ENCODE measurements at places on chromosomes 7 and 10.
A peak's percentile ranks its signal among the peaks of the same experiment; 100 is the strongest.

GRCh38 chr10:105700218-105700617 lies 1059.1 kb downstream of the SORCS3 start:
- DNase-seq: no peak

DNA sequence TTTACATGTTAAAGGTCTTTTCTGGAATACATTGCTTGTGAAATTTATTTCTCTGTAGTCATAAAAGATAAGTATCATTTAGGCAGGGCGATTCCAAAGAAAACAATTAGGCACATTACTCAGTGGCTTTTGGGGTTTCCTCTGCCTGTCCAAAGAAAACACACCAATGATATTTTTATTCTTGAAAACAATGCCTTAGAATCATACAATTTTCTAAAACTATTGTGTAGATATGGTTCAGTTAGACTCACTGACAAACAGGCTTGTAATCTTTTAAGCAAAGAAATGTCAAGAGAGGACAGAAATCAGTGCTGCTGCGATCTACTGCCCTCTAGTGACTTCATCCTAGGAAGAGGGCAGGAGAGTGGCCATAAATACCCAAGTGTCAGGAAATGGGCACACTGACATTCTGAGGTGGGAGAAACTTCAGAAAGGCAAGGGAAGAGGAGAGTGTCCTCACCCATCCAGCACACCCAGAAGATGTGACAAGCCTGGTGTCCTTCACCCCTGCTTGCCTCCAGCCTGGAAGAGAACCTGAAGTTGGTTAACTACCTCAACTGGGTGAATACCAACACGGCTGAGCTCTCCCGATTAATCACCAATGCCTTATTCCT lies 120.5 kb downstream of the GALNT11 start:
- no peak for DNase-seq

- no peak for DNase-seq
Measured at GRCh38 chr7:129457101-129457500, 22.9 kb downstream of the STRIP2 start.

GRCh38 chr7:143408686-143409561 lies at the start of gene EPHA1:
Gene EPHA1 (minus strand): TSS chr7:143408856. CDS start chr7:143408805, 51 bp downstream.
- DNase-seq: no peak

DNA sequence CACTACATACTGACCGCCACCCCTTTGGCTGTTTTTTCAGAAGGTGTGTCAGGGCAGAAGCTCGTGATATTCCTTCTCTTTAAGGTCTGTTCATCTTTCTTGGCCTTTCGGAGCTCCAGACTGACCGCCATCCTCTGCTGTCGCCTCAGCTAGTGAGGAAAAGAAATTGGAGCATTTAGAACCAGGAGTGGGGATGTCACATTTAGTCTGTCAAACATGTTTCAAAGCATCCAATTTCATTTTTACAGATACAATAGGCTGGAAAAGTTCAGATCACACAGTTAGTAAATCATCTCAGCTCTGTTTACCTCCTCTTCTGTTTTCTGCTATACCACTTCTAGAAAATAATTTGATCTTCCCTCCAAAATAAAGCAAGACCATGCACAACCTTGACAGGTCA lies 4.8 kb downstream of the KPNA7 start:
- no peak for DNase-seq

GRCh38 chr7:158559356-158559755 lies 28.3 kb downstream of the PTPRN2 start:
- DNase-seq: no peak

DNA sequence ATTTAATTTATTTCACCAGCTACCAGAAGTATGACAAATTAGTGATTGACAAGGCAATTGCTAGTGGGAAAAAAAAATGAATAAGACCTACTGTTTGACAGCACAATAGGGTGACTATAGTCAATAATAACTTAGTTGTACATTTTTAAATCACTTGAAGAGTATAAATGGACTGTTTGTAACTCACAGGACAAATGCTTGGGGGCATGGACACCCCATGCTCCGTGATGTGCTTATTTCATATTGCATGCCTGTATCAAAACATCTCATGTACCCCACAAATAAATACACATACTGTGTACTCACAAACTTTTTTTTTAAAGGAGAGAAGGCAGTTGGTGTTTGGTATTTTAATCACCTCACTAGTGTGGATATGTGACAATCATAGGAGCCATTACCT lies 181.1 kb downstream of the CACNB2 start:
- no peak for DNase-seq

DNA sequence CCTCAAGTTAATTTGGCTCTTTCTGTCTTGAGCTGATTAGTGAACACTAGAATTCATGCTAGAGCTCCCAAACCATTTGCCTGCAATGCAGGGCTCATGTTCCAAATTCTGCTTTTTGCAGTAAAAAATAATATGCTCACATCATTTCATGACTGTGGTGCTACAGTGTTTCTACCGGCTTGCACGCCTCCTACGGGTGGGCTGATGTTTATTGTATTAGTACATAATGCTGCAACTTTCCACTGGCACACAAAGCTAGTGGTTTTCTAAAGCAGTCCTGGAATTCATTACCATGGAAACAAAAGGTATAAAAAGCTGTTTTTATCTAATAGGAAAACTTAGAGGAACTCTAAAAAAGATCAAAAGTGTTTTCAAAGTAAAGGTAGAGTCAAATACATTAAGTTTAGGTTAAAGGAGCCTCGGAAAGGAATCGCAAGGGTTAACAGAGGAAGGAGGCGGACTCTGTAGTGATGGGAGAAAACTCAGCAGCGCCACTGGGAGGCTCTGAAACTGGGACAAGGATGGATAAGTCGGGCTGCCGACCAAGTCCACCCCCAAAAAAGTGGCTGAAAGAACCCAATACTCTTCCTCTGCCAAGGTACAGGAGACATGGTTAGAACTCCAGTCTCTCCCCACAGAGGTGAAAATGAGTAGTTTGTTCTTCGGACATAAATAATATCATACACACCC lies 25.9 kb downstream of the GRM8 start:
- no peak for DNase-seq

DNA sequence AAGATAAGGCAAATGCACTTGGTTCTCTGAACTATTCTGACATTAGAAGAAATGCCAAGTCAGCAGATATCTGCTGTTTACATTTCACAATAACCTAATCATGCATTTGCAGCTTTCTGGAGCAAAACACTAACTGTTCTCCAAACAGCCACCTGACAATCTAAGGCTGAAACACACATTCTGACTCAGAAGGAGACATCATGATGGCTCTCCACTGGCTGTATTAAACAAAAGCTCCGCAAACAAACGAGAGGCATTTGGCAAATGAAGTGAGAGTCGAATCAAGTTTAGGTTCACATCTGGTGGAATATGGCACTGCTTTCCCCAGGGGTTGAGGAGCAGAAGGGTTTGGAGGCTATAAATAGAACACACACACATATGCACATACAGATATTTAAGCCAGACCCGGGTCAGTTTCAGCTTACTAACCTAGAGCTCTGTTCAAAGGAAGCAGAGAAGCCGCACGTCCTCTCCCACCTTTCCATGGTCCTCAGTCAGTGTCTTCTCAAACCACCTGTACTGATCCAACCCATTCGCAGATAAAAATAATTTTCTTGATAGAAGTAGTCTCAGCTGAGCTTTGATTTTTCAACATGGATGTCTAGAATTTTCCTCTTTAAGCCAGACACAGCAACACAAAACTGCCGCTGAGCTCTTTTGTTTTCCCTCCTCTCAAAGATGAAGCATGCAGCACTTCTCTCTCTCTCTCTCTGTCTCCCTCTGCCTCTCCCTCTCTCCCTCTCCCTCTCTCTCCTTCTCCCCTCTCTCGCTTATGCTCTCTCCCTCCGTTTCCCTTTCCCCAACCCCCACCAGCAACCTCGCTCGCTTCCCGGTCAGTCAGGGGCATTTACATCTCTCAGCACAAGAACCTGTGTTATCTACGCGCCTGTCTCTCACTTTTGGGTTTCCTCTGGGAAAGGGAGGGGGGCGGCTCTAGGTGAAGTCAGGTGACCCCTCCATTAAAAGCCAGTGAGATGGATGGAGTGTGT lies 682.8 kb downstream of the MAGI2 start:
- DNase-seq: peak; percentile 32

- DNase-seq: no peak
Measured at GRCh38 chr10:114073395-114074186, 29.9 kb downstream of the ADRB1 start.

DNA sequence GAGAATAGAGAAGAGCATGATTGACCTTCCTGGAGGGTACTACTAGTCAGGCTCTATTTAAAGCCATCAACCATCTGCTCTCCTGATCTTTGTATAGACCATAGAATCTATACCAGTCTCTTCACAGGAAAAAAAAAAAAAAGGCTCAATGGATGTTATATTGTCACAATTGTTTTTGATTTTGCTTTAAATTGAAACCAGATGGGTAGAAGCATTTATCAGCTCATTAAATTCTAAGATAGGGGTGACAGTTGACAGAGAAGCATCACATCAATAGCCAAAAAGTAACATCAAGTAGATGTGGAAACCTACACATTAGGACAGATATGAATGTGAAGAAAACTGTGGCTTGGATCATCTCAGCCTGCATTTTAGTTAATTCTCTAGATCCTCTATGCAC lies 558.9 kb upstream of the MBL2 start:
- no peak for DNase-seq

DNA sequence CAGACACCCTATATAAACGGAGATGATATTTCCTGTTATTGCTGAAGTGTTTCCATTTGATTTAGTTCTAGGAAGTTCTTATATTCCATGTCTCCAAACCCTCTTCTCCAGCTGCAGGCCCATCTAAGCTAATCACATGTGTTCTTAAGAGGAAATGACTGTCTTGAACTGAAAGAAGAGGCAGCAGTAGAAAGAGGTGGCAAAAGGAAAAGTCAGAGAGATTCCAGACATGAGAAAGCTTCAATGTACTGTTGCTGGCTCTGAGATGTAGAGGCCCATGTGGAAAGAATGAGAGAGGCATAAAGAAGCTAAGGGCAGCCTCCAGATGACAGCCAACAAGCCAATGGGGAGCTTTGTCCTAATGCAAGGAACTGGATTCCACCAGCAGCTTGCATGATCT lies 287.2 kb downstream of the GFRA1 start:
- no peak for DNase-seq

DNA sequence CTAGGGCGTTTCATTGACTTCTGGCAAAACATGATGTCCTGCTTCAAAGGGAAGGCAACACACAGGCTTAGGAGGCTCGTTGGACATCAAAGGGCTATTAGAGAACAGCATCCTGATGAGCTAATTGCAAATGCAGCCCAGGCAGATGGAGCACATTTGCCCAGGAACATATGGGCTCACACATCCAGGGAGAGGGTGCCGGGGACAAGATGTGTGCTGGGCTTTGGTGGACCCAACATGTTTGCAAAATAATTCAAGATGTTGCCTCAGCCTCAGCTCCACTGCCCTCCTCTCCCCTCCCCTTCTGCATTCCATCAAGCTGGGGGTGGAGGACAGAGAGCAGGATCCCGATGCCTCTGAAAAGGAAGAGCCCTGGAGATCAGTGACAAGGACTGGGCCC lies 217.1 kb upstream of the ZMIZ1 start:
- DNase-seq: no peak

- DNase-seq: no peak
Measured at GRCh38 chr7:5646846-5647245, 134.6 kb downstream of the RNF216 start.

GRCh38 chr10:89165923-89166322 lies 41.2 kb downstream of the CH25H start:
- DNase-seq: no peak

DNA sequence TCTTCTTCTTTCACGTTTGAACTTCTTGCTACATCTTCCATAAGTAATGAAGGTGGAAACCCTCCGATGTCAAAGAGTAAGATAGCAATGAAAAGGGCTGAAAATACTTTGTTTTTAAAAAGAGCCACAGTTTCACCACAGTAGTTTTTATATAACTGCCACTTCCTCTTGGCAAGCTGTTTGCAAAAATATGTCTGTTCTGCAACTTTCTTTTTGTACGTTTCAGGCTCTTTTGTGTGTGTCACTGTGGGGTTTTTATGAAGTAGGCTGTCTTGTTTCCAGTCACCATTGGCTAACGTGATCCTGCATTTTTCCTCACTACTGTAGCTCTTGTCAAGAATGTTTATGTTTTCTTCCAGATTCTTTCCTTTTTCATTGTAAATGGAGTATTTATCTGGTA lies 55.6 kb downstream of the SLC16A9 start:
- DNase-seq: no peak

GRCh38 chr10:75187961-75188426 lies 22.6 kb upstream of the VDAC2 start:
- peak; percentile 33 for DNase-seq

GRCh38 chr10:107269626-107270025 lies 105.1 kb upstream of the SORCS1 start:
- no peak for DNase-seq

GRCh38 chr7:159145490-159145855 lies 806 bp upstream of the VIPR2 start:
- no peak for DNase-seq

GRCh38 chr10:35995485-35995884 lies 353.4 kb upstream of the FZD8 start:
- DNase-seq: no peak

DNA sequence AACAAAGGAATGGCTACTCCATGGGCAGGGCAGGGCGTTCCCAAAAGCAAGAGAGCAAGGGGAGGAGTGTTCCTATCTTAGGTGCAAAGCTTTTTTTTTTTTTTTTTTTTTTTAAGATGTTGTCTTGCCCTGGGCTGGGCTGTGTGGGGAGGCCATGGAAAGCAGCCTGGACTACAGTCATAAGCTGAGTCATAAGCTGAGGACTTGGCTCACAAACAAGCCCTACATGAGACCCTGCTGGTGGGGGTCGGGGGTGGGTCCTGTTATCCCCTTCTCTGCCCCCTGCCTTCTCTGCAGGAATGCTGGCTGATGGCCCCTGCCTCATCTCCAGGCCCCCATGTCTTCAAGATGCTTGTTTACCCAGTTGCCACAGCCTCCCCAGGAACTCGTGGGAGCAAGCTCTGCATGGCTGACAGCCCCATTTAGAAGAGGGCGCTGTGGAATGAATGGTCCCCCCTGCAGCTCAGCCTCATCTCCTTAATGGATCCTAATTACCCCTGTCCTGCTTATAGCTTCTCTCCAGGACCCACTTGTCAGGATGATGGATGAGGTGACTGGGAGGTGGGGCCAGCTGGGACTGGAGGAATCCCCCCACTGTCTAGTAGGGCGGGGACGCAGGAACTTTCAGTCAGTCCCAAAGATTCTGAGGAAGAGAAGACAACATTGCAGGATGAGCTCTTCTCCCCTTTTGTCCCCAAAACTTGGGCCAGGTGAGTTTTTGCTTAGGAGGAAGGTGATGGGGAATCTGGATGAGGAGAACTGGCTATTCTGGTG lies 340.8 kb upstream of the PODXL start:
- no peak for DNase-seq

DNA sequence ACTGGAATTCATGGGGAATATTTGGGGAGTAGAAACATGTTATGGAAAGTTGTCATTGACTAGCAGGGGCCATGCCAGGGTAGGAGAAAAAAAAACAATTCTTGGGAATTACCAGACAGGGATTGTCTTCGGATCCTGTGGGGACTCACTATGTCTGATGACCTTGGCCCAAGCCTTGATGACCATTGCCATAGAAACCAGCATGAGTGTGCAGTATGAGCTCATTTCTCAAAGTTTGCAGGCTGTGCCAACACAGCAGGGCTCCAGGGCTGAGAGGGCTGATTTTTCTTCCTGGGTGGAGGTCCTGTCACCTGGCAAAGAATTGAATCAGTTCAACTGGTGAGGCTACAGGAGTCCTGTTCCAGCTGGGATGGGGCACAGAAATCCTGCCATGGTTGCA lies 198.3 kb downstream of the ADRA2A start:
- DNase-seq: no peak
